ENCODE measurements at places on chromosomes 16 and 17. TPM values are rescaled to one million over a fixed set of nuclear protein-coding genes. Genes with fewer than 3 reads are reported as not detected.

GRCh38 chr16:76335180-76335974 lies 58.2 kb downstream of the CNTNAP4 start:
- H3K4me3 ChIP-seq: no peak overlapping the region
- no peaks in the 10 kb centered on the region for H3K27me3 ChIP-seq
- no peak overlapping the region for H3K27ac ChIP-seq
- no peaks in the 10 kb centered on the region for H3K36me3 ChIP-seq
- no peaks in the 10 kb centered on the region for H3K4me1 ChIP-seq
- DNase-seq: no peak

DNA sequence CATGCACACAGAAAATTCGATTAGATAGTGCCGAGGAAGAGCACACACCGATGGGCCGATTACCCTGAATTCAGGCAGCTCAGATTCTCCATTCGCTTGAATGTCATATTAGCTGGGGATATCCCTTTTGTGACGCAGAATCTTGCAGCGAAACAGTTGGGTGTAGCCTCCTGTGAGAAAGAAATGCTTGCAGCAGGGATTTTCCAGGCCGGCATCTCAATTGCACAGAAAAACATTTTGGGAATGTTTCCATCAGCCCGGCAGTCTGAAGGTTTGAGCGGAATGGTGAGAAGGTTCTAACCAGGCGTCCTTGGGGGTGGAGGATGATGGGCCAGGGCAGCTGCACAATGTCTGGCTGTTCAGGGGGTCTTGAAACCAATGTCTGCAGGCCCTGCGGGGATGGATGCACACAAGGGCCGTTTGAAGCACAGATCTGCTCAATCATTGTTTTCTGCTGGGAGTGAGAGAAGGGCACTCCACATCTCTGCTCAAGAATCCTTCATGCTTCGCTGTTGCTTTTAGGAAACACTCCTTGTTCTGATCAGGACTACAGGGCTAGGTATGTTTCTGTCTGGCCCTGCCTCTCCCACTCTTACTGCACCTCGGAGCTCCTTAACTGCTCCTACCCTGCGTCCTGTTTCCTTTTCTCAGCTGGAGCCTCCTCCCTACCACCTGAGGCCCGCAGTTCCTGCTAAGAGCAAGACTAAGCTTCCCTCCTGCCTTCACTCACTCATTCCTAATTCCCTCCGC lies 94.6 kb downstream of the CMIP start:
- no peaks in the 10 kb centered on the region for H3K27me3 ChIP-seq
- no peak overlapping the region for H3K27ac ChIP-seq
- H3K4me3 ChIP-seq: no peak overlapping the region
- no peaks in the 10 kb centered on the region for H3K36me3 ChIP-seq

- no peaks in the 10 kb centered on the region for H3K36me3 ChIP-seq
- no peak for DNase-seq
- H3K27me3 ChIP-seq: no peaks in the 10 kb centered on the region
- H3K27ac ChIP-seq: no peak overlapping the region
- no peak overlapping the region for H3K4me3 ChIP-seq
These were observed 6.1 kb upstream of the HLF start for GRCh38 chr17:55258578-55259135.

- H3K36me3 ChIP-seq: no peaks in the 10 kb centered on the region
- no peak for DNase-seq
- no peak overlapping the region for H3K27ac ChIP-seq
- H3K27me3 ChIP-seq: no peaks in the 10 kb centered on the region
- H3K4me1 ChIP-seq: peaks cover 6% of the 10 kb centered on the region
These were observed 223.7 kb upstream of the AXIN2 start for GRCh38 chr17:65785109-65785508.

DNA sequence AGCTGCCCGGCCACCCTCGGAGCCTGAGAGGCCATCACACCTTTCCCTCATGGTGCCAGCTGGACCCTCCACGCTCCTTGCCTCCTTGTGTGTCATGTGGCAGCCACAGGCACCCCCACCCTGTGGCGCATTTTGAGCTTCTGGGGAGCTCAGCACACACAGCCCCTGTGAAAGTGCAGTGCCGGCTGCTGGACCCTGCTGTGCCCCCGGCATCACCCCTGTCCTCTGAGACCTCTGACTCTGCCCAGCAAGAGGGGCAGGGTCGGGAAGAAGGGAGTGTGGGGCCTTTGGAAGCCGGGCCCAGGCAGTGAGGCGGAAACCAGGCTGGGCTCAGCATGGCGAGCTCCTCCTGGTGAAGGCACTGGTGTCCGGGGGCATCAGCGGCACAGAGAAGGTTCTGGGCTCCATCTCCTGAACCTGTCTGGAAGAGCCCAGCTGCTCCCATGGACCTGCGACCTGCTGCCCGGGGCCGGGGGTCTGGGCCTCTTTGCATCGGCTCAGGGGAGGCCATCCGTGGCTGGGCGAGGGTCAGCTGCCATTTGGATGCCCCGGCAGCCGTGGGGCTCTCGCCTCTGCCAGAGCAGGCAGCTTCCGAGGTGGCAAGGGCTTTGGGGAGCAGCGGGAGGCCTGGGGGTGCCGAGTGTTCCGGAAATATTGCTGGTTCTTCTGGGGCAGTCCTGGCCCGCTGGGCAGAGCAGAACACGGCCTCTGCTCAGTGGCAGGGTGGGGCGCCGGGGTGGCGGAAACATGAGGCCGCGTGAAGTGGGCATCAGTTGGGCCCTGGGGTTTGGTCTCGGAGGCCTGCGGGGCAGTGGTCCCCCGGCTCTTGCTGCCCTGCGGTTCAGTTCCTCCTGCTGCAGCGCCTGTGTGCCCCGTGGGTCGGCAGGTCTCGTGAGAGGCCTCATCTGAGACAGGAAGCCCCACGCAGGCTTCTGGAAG lies 17.9 kb downstream of the CENPX start:
- H3K27me3 ChIP-seq: no peaks in the 10 kb centered on the region
- H3K27ac ChIP-seq: no peak overlapping the region

DNA sequence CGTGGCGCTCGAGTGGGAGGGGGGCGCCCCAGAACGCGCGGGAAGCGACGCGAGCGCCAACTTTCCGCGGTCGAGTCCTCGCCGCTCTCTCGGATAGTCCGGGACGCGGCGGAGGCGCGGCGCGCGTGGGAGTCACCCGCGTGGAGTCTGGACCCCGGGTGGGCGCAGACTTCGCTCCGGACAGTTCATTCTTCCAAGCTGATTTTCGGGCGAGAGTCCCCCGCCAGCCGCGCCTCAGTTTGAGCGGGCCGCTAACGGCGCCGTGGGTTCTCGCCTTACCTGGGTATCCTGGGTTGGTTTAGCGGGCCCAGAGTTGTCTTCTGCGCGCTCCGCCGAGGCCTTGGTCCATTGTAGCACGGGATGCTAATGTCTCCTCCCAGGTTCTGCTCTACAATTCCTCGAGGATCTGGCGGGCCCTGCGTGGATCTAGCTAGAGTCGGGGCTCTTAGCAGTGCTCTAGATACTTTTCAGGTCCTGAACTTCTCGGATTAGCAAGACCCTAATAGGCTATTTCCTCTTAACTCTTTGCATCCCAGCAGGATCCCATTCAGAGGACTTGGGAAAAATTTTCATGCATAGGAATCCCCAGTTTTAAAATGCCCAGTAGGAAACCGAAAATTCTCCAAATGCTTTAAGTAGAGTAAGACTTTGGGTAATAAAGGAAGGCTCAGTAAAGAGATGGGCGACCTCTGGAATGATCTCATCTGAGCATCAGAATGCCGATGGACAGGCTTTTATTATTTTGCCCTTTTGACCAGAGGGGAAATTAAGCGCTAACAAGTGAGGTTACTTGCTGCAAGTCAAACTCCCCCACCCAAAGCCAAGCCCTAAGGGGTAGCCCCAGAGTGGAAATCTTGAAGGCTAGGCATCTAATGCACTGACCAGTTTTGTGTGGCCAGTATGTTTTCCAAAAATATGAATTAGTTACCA lies 537 bp upstream of the GJC1 start:
- no peaks in the 10 kb centered on the region for H3K4me1 ChIP-seq
- peak overlapping the region; percentile 41 for H3K4me3 ChIP-seq
- H3K36me3 ChIP-seq: no peaks in the 10 kb centered on the region
- H3K27me3 ChIP-seq: peaks cover 51% of the 10 kb centered on the region

- no peaks in the 10 kb centered on the region for H3K27me3 ChIP-seq
These were observed 5.2 kb upstream of the CDH8 start for GRCh38 chr16:62041401-62041800.

- no peaks in the 10 kb centered on the region for H3K27me3 ChIP-seq
- no peaks in the 10 kb centered on the region for H3K4me1 ChIP-seq
- peak; percentile 23 for DNase-seq
- H3K27ac ChIP-seq: no peak overlapping the region
- H3K36me3 ChIP-seq: no peaks in the 10 kb centered on the region
These were observed 24.0 kb upstream of the VPS4A start for GRCh38 chr16:69286941-69287713.

- no peaks in the 10 kb centered on the region for H3K4me1 ChIP-seq
- no peak overlapping the region for H3K4me3 ChIP-seq
- DNase-seq: no peak
These were observed 218.3 kb downstream of the FTO start for GRCh38 chr16:53922067-53922806.

DNA sequence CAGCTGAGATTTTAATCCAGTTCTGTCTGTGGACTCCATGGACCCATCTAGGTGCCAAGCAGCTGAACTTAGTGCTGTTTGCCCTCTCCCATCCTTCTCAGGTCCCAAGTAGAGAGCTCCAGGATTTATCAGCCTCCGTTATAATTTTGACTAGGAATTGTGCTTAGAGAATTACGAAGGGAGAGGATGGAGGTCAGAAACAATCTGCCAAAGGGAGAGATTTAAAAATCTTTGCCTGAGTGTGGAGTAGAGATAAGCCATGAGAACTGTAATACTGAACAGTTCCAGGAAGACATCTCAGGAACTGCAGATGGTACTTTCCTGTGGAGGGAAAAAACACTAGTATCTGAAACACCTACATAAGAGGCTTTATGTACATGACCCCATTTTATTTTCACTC lies 27.0 kb downstream of the CEP95 start:
- no peak for DNase-seq
- H3K27me3 ChIP-seq: no peaks in the 10 kb centered on the region
- no peak overlapping the region for H3K27ac ChIP-seq
- no peak overlapping the region for H3K4me3 ChIP-seq
- H3K4me1 ChIP-seq: no peaks in the 10 kb centered on the region

GRCh38 chr17:4565209-4566141 lies 5.1 kb upstream of the GGT6 start:
- no peaks in the 10 kb centered on the region for H3K36me3 ChIP-seq
- H3K4me3 ChIP-seq: no peak overlapping the region
- peaks cover 8% of the 10 kb centered on the region for H3K4me1 ChIP-seq
- no peak overlapping the region for H3K27ac ChIP-seq
- peak; percentile 60 for DNase-seq
- no peaks in the 10 kb centered on the region for H3K27me3 ChIP-seq

GRCh38 chr17:65023791-65024190 lies 32.7 kb downstream of the GNA13 start:
- no peak overlapping the region for H3K4me3 ChIP-seq
- H3K27me3 ChIP-seq: no peaks in the 10 kb centered on the region
- DNase-seq: no peak
- H3K27ac ChIP-seq: no peak overlapping the region

DNA sequence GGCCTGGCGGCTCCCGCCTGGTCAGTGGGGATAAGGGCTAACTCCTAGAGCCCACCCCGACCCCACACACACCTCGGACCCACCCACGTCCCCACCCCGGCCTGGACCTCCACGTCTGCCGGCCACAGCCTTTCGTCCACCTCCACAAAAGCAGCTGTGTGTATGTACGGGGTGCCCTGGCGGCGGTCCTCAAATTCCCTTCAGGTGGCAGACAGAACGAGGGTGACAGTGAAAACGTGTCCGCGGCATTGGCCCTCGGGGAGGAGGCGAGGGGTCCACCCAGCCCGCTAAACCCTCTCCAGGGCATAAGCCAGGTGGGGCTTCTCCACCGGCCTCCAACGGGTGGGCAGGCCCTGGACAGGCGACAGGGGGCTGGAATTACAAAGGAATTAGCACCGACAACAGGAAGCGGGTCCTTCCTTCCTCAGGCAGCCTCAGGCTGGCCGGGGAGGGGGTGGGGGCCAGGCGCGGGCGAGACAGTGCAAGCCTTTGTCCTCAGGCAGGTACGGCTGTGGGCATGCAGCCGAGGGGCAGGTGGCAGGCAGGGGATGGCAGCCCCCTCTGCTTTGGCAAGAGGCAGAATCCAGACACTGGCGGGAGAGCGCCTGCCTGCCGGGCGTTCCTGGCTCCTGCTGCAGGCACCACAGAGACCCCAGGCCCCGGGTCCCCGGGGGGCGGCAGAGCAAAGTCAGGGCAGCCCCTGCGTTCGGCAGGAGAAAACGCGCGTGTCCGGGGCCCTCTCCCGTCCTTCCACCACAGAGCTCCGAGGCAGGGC lies 12.3 kb upstream of the PITPNA start:
- H3K36me3 ChIP-seq: no peaks in the 10 kb centered on the region
- DNase-seq: peak; percentile 83
- H3K4me3 ChIP-seq: no peak overlapping the region
- peak overlapping the region; percentile 39 for H3K27ac ChIP-seq
- peaks cover 6% of the 10 kb centered on the region for H3K4me1 ChIP-seq
- no peaks in the 10 kb centered on the region for H3K27me3 ChIP-seq

GRCh38 chr16:80602894-80603293 lies 62.1 kb downstream of the DYNLRB2 start:
- no peaks in the 10 kb centered on the region for H3K36me3 ChIP-seq
- H3K27ac ChIP-seq: no peak overlapping the region
- no peaks in the 10 kb centered on the region for H3K27me3 ChIP-seq

DNA sequence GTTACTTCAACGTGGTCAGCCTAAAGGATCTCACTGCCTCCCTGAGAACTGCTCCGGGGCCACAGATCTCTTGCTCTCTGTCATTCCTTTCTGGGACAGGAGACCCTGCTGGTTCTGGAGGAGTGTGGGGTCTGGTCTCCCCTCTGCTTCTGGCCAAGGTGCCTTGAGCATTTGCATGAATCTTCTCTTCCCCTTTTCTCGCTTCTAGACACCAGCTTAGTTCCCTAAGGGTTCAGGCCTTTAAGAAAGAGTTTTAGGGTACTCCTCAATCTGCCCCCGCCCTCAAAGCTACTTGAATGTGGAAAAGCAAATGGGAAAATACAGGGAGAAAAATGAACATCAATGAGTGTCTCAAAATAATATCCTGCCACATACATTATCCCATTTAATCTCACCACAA lies 48.1 kb downstream of the WSB1 start:
- DNase-seq: no peak
- no peaks in the 10 kb centered on the region for H3K27me3 ChIP-seq
- H3K36me3 ChIP-seq: no peaks in the 10 kb centered on the region
- no peak overlapping the region for H3K27ac ChIP-seq
- H3K4me1 ChIP-seq: no peaks in the 10 kb centered on the region

Gene TEKT5
- 0.35 TPM for total RNA-seq

Gene CDRT4
- 5.4 TPM for total RNA-seq

Gene TAF1C
- 20.2 TPM for total RNA-seq

Gene KRT12
- not detected for total RNA-seq

Gene KRT9
- total RNA-seq: not detected

Gene KCNJ18
- total RNA-seq: not detected

Gene TMEM204
- total RNA-seq: 5.3 TPM

Gene BCAR1
- 32.2 TPM for total RNA-seq

Gene IRX3
- total RNA-seq: 3.2 TPM

Gene SEZ6L2
- total RNA-seq: 29.2 TPM

Gene ABI3
- total RNA-seq: 4.9 TPM

Gene TEKT3
- not detected for total RNA-seq

Gene MYO15B
- 45.0 TPM for total RNA-seq

Gene IL17C
- not detected for total RNA-seq

Gene KRT24
- not detected for total RNA-seq

Gene SLC5A11
- total RNA-seq: 0.67 TPM

Gene TMEM238L
- total RNA-seq: 0.13 TPM

Gene SLC6A2
- not detected for total RNA-seq
